RPMI8226 (cell line): ENCODE measurements at places on chromosomes 12 and 14.

DNA sequence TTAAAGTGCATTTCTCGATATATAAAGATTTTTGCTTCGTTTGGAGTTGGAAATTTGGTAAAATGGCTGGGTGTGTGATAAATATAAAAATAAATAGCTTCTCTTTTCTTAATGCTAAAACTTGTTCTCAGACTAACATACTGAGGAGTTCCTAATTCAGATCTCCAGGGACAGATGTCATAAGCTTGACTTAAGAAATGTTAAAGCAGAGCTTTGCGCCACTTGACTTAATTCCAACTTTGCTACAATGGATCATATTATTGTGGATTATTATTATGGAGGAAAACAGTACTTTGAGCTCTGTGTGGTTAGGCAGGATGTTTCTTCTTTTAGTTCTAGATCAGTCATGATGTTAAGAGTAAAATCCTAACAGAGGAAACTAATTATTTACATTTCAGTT is 33.8 kb downstream of the GNG2 start:
- no peak for DNase-seq

DNA sequence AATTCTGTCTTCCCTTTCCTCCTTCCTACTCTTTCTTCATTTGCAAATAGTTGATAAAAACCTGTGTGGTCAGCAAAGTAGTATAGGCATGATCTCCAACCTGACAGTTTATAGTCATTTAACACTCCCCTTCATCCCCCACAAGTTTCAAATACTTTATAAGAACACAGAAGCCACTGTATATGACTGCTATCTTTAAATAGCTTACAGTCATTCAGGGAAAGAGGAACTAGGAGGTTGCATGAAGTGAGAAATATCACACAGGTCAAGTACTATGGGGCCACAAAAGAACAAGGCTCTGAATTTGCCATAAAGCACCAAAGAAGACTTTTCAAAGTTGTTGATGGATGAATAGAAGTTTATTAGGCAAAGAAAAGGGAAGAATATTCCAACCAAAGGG is 431.3 kb downstream of the NPAS3 start:
- DNase-seq: no peak

GRCh38 chr12:10690906-10691305 is 17.1 kb upstream of the STYK1 start:
- DNase-seq: no peak

DNA sequence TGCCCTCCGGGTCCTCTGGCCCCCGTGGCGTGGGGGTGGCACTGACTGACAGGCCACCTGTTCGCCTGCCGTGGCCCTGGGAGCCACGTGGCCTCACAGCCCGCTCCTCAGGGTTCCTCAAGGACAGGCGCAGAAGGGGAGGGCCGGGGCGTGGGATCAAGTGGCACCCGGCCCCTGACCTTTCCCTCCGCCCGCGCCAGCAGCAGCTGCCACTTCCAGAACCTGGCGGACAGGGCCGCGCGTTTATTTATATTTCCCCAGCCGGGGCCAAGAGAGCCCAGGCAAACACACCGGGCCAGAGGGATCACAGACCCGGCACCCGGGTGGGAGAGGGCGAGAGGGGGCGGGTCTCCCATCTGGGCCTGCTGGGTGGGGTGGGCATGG is 92.6 kb downstream of the RFLNA start:
- DNase-seq: no peak

GRCh38 chr12:46468160-46468559 is 95.6 kb upstream of the SLC38A2 start:
- no peak for DNase-seq

DNA sequence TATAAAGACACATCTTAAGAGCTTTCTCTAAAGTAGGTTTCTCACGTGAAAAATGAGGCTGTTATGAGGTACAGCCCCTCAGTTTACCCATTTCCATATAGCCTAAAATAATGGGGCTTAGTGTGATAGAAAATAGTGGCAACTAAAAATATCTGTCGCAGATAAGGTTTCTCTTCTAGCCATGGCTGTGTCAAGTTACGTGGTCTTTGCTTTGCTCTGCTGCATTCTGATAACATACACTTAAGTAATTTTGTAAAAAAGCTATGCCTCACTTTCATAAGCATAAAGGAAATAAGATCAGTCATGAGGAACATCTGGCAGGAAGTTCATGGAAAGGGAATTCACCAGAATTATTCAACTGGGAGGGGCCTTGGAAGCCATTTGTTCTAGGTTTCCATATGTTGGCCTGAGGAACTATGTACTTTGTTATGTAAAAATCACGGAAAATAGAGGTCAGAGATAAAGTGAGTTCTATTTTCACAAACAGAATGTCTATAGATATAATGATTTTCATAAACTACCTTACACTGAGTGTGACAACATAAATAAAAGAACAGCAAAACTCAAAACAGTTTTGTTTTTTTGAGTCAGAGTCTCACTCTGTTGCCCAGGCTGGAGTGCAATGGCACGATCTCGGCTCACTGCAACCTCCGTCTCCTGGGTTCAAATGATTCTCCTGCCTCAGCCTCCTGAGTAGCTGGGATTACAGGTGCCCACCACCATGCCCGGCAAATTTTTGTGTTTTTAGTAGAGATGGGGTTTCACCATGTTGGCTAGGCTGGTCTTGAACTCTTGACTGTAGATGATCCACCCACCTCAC is 195.6 kb upstream of the KRR1 start:
- DNase-seq: no peak

DNA sequence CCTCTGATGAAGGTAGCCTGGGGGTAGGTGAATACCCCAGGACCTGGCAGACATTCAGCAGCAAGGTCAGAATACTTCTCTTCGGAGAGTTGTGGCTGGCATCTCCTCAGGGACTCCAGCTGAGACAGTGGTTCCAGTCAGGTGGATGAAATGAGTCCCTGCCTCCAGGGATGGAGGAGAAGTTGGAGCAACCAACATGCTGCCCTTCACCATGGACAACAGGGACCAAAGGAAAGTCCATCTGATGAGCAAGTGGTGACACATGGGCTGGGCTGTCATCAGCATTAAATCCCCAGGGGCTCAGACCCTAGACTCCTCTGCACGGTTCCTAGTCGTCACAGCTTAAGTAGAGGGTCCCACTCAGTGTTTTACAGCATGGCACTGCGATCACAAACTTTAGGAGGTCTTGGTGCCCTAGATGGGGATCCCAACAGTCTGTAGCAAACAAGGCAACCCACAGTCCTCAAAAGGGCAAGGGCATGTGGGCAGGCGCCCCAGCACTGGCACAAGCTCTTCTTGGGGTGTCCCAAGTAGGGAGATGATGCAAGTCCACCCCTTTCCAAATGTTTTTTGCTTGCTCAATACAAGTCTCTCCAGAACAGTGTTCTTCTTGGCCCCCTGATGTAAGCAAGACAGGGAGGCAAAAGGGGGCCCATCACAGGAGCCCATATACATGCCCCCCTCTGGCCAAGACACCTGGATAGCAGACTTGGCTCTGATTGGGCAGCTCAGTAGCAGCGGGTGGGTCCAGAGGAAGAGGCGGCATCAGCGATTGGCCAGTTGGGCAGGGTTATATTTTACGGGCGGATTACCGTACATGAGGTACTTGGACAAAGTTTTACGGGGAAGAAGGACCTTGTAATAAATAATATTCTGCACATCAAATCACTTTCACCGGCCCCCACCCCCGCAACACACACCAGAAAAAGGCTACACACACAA is 10.8 kb upstream of the CDH24 start:
- DNase-seq: no peak

DNA sequence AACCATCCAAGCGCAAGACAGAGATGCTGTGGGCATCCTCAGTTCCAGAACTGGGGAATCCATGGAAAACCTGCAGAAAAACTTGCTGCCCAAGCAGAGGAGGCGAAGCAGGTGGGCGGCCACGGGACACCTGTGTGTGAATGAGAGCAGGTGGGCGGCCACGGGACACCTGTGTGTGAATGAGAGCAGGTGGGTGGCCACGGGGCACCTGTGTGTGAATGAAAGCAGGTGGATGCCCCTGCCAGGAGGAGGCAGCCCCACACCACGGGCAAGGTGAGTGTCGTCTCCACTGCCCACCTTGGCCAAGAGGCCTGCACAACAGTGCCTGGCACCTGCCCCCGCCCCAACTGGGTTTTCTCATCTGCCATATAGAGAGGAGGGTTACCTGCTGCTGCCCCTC is 59.2 kb downstream of the GSC start:
- no peak for DNase-seq

GRCh38 chr14:86357119-86357518 is 827.2 kb downstream of the FLRT2 start:
- DNase-seq: no peak

- DNase-seq: peak; percentile 53
These were observed 34.5 kb downstream of the VDR start for GRCh38 chr12:47870175-47870781.

DNA sequence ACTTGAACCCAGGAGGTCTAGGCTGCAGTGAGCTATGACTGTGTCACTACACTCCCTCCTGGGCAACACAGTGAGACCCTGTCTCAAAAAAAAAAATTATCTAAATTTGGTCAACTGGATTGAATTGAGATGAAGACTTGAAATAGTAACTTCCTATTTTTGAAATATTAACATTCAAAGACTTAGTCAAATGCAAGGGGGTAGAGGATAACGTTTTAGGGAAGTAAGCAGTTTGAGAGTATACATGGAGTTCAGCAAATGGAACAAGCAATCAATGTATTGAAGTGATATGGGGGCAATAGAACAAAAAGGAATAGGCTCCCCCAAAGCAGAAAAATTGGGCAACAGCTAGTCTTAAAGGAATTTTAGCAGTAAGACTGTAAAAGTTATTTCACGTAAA is 4.6 kb upstream of the MFAP5 start:
- no peak for DNase-seq

- no peak for DNase-seq
These were observed 89.8 kb downstream of the GRIP1 start for GRCh38 chr12:66589095-66589494.

DNA sequence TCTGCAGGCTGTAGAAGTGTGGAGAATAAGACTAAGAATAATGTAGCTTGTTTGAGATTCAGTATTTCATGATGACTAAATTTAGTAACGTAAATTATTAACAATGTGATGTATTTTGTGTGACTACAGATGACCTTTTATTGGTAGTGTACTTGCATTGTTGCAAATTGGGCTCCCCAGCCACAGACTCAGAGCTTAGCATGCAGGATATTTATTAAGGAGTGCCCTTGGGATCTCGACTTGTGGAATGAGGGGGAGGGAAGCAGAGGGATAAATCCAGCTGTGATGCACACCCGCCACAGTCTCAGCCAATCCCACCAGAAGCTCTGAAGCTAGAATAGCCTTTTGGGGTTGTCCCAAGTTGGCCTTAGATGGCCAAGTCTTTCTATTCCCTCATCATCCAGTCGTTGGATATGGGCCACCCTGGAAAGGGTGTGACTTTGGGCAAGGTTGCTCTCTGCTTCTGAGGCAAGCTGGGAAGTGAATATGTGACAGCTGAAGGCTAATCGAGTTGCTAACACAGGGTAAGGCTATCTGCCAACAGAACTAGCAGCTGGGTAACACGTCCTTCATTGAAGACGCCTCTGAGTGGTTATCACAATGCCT is 42.1 kb upstream of the USP44 start:
- no peak for DNase-seq

- DNase-seq: no peak
These were observed 1.9 kb downstream of the SHMT2 start for GRCh38 chr12:57231276-57232021.
